Activated T-helper 2 cell treated with anti-CD3 and anti-CD28 coated beads, Interferon-gamma antibody, Interleukin-2, Interleukin-4, amounts not matched to agents 10 μg/mL and 5 μg/mL and 100 μg/mL, durations not matched to agents 14 hours and 24 hours and 36 hours (primary cell): ENCODE measurements at places on chromosomes 6 and 20. TPM values are rescaled to one million over a fixed set of nuclear protein-coding genes. Genes with fewer than 3 reads are reported as not detected.

Gene CYP21A2
- total RNA-seq, result 0.25 and 0.39 TPM in 2 replicates

Gene TULP1
- not detected in 2 replicates for total RNA-seq

Gene KCNK5
- total RNA-seq, result 41.5 and 42.6 TPM in 2 replicates

Gene OPRM1
- total RNA-seq, result not detected in 2 replicates

- DNase-seq, result no peak
- no peak overlapping the region for H3K4me3 ChIP-seq
- peaks cover 71% of the 10 kb centered on the region for H3K27me3 ChIP-seq
- no peak overlapping the region for H3K27ac ChIP-seq
- no peaks in the 10 kb centered on the region for H3K36me3 ChIP-seq
- peaks cover 3% of the 10 kb centered on the region for H3K4me1 ChIP-seq
Observed at GRCh38 chr6:35214869-35215664, 1.3 kb downstream of the SCUBE3 start.

- peaks cover 18% of the 10 kb centered on the region for H3K4me1 ChIP-seq
- peak overlapping the region; percentile 74 for H3K4me3 ChIP-seq
- H3K27me3 ChIP-seq, result peaks cover 45% of the 10 kb centered on the region
- peak overlapping the region; percentile 6 for H3K27ac ChIP-seq
- H3K36me3 ChIP-seq, result no peaks in the 10 kb centered on the region
Observed at GRCh38 chr6:28488916-28489365, 26.7 kb downstream of the GPX6 start.

DNA sequence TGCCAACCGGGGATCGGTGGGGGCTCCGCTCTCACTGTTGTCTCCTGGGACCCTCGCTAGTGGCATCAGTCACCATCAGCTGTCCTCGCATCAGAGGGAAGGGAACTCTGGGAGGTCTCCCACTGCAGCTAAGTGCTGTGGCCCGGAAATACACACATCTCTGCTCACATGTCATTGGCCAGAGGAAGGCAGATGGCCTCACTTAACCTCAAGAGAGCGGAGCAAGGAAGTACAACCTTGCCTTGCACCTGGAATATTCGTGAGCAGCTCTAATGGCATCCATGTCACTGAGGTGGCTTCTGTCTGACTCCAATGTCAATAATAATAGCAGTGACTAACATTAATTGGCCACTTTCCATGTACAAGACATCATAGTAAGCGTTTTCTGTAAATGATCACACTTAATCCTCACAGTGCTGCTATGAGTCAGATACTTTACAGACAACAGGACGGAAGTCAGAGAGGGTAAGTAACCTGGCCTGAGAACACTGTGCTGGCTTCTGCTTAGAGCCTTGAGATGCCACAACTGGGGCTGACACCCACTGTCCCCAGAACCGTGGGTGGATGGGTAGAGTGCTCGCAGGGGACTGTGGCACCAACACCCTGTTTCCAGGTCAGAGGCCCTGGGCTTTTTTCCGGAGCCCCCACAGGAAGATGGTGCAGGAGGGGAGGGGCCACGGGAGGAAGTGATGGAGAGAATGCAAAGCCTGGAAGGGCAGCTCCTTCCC, 6.0 kb downstream of the LHFPL5 start:
- H3K4me1 ChIP-seq, result no peaks in the 10 kb centered on the region
- H3K27me3 ChIP-seq, result no peaks in the 10 kb centered on the region
- no peak overlapping the region for H3K27ac ChIP-seq

GRCh38 chr6:72819609-72820008, 197.7 kb downstream of the KCNQ5 start:
- H3K27me3 ChIP-seq, result no peaks in the 10 kb centered on the region
- DNase-seq, result no peak
- peaks cover 15% of the 10 kb centered on the region for H3K4me1 ChIP-seq
- H3K36me3 ChIP-seq, result no peaks in the 10 kb centered on the region
- H3K27ac ChIP-seq, result no peak overlapping the region
- no peak overlapping the region for H3K4me3 ChIP-seq

Gene MEI4
- total RNA-seq, result not detected in 2 replicates

- peak; percentile 94 for DNase-seq
- H3K4me1 ChIP-seq, result peaks cover 32% of the 10 kb centered on the region
- peak overlapping the region; percentile 83 for H3K4me3 ChIP-seq
- peaks cover 4% of the 10 kb centered on the region for H3K27me3 ChIP-seq
Observed at GRCh38 chr6:158869826-158870648, 50.9 kb upstream of the EZR start.

DNA sequence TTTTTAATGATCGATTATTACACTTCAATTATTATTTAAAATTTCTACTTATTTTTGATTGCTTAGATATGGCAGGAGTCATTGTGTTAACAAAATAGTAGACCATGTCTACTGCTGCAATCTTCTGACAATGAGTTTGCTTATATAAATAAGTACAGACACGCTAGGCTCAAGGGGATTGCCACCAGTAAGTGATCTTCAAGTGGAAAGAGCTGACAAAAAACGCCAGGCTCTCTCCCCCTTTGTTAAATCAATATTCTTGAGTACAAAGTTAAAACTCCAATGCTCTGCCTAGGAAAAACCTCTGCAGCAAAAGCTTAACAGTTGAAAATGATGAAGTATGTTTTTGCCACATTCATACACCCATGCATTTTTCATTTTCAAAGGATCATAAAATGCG, 738.1 kb downstream of the HDGFL1 start:
- no peak for DNase-seq
- H3K4me3 ChIP-seq, result no peak overlapping the region
- H3K27ac ChIP-seq, result no peak overlapping the region
- H3K4me1 ChIP-seq, result no peaks in the 10 kb centered on the region
- H3K36me3 ChIP-seq, result no peaks in the 10 kb centered on the region
- H3K27me3 ChIP-seq, result no peaks in the 10 kb centered on the region

DNA sequence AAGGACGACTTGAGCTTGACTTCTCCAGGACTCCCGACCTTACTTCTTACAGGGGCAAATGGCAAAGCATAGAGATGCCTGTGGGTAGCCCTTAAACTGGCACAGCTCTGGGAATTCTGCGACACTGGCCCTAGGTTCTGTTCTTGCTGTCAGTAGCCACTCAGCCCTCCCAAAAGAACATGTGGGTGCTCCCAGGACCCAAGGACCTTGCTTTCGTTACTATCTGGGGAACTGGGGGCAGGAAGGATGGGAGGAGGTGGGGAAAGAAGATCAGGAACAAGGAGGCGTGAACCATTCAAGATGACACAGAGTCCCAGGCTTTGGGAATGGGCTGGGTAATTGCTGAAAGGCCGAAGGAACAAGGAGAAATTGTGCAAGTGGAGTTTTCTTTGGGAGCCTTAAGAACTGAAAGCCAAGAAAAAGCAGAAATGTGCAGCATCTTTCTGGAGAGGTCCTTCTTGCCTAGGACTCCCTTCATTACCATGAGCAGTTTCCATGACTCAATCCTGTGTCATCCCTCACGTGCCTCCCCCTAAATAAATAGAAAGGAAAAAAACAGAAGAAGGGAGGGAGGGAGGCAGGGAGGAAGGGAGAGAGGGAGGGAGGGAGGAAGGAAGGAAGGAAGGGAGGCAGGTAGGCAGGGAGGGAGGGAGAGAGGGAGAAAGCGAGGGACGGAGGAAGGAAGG, 284.6 kb upstream of the FOXQ1 start:
- peaks cover 7% of the 10 kb centered on the region for H3K27me3 ChIP-seq
- H3K4me3 ChIP-seq, result no peak overlapping the region
- no peak overlapping the region for H3K27ac ChIP-seq
- H3K36me3 ChIP-seq, result no peaks in the 10 kb centered on the region
- DNase-seq, result no peak

DNA sequence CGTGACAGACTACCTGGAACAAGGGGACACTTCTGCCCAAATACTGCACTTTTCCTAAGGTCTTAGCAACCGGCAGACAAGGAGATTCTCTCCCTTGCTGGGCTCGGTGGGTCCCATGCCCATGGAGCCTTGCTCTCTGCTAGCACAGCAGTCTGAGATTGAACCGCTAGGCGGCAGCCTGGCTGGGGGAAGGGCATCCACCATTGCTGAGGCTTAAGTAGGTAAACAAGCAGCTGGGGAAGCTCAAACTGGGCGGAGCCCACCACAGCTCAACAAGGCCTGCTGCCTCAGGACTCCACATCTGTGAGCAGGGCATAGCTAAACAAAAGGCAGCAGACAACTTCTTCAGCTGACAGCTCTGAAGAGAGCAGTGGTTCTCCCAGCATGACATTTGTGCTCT, 87.8 kb upstream of the ASCC3 start:
- no peaks in the 10 kb centered on the region for H3K4me1 ChIP-seq
- no peak overlapping the region for H3K27ac ChIP-seq
- no peak overlapping the region for H3K4me3 ChIP-seq
- H3K36me3 ChIP-seq, result no peaks in the 10 kb centered on the region

Gene PTCHD4
- not detected in 2 replicates for total RNA-seq

DNA sequence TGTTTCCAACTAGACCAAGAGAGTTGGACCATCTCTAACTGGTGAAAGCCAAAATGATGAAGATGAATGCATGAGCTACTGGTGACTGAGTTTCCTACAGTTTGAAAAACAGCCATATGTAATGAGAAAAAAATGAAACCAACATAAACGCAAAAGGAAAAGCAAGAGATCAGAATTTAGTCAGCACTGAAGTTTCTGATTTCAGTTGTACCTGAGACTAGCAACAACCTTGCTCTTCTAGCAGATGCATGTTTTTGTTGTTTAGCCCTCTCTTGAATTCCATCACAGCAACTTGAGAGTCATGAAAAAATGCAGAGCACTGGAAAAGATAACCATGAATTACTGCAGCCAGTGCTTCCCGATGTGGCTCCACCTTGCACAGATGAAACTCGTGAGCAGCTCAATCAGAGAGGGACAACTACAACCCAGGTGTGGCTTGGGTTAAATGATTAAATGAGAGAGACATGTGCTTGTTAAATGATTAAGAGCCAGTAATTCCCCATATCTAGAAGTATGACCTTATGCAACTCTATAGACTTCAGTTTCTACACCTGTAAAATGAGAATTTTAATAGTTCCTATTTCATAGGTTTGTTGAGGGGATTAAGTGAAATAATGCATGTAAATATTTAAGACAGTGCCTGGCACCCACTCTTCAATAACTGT, 104.8 kb downstream of the ELOVL4 start:
- no peaks in the 10 kb centered on the region for H3K36me3 ChIP-seq
- no peaks in the 10 kb centered on the region for H3K4me1 ChIP-seq
- no peak for DNase-seq
- no peak overlapping the region for H3K4me3 ChIP-seq

- H3K4me3 ChIP-seq, result no peak overlapping the region
- H3K4me1 ChIP-seq, result peaks cover 20% of the 10 kb centered on the region
- H3K36me3 ChIP-seq, result no peaks in the 10 kb centered on the region
- no peak for DNase-seq
- peaks cover 20% of the 10 kb centered on the region for H3K27me3 ChIP-seq
- H3K27ac ChIP-seq, result no peak overlapping the region
Observed at GRCh38 chr20:37688093-37688492, 5.7 kb upstream of the CTNNBL1 start.

DNA sequence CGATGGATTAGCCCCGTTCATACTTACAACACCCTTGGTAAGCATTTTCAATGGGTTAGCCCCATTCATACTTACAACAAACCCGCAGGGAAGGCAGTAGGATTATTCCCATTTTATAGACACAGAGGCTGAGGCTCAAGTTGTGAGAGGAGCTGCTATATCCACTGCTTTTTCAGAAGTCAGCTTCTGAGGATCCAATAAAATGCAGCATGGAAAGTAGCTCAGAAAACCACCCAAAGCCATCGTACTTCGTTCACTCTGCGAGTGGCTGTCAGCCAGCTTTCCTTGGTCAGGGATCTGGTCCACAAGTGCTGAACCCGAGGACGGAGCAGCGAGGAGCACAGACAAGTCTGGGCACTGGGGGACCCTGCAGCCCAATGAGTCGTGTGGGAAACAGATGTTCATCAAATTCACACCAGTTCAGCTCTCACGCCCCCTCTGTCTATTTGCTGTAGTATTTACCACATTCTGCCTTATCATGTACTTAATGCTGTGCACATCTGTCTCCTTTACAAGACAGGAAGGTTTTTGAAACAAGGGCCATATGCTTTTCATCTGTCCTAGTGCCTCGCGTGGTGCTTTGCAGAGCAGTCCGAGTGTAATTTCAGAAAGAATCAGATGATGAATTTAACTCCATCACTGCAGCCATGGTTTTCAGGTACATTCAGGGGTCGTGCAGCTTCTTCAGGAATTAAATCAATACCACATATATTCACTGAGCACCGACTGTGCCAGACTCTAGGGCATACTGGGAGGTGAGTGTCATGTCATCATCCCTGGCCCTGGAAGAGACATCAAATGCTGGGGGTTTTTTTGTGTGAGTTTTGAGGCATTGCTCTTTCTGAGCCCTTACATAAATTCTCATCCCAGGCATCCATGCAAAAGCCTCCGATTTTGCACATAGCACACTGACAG, 256.9 kb downstream of the CDH26 start:
- no peaks in the 10 kb centered on the region for H3K4me1 ChIP-seq
- DNase-seq, result no peak
- no peak overlapping the region for H3K4me3 ChIP-seq
- no peak overlapping the region for H3K27ac ChIP-seq
- H3K36me3 ChIP-seq, result no peaks in the 10 kb centered on the region

Gene C6orf163
- total RNA-seq, result 1.1 TPM in 2 replicates

DNA sequence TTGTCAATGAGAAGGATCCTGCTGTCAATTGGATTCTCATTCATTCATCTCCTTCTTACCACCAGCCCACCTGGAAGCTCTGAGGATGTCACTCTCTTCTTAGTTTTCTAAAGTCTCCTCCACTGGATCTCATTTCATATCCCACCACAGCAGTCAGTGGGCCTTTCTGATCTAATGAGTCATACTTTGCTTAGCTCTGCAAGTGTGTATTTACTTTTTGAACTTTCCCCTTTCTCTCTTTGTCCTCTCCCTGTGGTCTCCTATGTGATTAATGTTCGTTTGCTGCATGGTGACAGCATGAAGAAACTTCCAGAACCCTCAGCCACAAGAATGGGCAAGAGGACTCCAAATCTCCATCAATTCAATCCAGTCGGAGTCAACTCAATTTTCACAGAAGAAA, 63.6 kb upstream of the SYNDIG1 start:
- no peak overlapping the region for H3K4me3 ChIP-seq
- DNase-seq, result no peak
- H3K27ac ChIP-seq, result no peak overlapping the region

DNA sequence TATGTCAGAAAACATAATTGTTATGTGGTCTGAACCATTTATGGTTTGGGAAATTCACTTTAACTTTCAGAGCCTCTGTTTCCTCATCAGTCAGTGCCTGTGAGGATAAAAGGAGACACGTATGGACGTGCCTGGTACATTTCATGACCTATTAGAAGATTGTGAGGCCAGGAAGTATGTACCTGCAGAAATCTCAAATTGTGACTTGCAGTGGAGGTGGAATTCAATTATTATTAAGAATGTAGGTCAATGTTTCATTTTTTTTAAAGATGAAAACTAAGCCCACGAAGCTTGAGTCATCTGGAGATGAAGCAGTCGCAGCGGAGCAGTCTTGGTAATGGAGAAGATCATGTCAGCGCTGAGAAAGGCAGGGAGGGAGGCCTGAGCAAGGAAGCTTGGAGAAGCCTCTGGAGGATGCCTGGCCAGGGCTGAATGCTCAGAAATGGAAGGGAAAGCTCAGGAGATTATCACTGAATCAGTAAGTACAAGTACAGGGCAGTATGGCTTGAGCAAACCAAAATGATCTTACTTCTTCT, 3.9 kb upstream of the DSE start:
- no peak overlapping the region for H3K4me3 ChIP-seq
- DNase-seq, result no peak
- peaks cover 40% of the 10 kb centered on the region for H3K27me3 ChIP-seq
- H3K27ac ChIP-seq, result no peak overlapping the region
